ENCODE measurements at places on chromosomes 5 and 9.

GRCh38 chr5:81177061-81177460 lies 56.1 kb upstream of the CKMT2 start:
- DNase-seq: no peak

DNA sequence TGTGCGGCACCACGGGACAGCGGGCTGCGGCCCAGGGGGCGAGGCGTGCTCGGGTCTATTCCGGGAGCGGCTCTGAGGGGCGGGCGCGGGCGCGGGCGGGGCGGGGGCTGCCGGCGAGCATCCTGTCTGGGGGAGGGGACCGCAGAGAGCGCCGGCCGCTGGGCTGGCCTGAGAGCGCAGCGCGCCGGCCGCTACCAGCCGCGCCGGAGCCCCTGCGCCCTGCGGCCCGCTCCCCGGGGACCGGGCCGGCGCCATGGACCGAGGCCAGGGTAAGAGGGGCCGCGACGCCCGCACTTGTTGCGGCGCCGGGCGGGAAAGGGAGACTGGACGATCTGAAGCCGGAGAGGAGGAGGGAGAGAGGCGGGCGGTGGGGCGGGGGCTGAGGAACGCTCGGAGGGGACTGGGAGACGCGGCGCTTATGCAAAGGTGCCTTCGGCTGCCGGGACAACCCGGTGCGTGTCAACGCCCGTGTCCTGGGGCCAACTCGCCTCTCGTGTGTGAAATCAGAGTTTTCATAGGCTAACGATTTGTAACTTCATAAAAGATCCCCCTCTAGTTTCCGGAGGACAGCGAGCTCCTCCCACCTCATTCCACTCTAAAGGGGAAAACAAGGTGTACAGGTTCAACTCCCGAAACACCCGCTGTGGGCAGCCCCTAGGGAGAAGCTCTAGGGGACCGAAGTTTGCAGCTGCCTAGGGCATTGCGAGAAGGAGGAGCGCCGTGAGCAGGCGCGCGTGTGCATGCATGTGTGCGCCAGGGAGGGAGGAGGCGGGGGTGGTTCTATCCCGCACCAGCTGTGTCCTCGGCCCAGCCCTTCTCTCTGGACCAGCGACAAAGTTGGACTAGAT lies at the start of gene AFAP1L1:
AFAP1L1 (plus strand) TSS at position 144 of the 848 bp plus-strand sequence; CDS start at position 254, 110 bp downstream.
- peak; percentile 26 for DNase-seq

DNA sequence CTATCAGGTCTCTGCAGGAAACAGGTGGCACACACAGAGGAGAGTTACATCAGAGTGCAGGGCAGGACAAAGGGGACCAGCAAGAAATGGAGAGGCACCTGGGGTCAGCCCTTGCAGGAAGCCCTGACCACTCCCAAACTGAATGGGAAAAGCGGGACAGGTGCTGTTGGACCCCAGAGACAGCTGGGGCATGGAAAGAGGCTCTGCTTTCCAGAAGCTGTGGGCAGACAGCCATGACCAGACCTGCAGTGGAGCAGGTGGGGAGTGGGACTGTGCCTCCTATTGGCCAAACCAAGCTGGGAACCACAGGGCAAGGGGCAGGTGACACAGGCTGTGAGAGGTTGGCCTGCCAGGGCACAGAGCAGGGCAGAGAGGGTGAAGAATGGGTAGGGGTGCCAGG lies 125.8 kb downstream of the BOD1 start:
- DNase-seq: no peak

- no peak for DNase-seq
Measured at GRCh38 chr9:113741886-113742854, 133.9 kb upstream of the ZNF618 start.

- no peak for DNase-seq
Measured at GRCh38 chr9:69184266-69184665, 10.2 kb downstream of the TJP2 start.

GRCh38 chr5:124902097-124902821 lies 155.8 kb upstream of the ZNF608 start:
- DNase-seq: no peak

- no peak for DNase-seq
Measured at GRCh38 chr5:81925981-81926380, 45.8 kb upstream of the ATG10 start.

GRCh38 chr9:129968690-129969485 lies 74.1 kb downstream of the FNBP1 start:
- DNase-seq: no peak

DNA sequence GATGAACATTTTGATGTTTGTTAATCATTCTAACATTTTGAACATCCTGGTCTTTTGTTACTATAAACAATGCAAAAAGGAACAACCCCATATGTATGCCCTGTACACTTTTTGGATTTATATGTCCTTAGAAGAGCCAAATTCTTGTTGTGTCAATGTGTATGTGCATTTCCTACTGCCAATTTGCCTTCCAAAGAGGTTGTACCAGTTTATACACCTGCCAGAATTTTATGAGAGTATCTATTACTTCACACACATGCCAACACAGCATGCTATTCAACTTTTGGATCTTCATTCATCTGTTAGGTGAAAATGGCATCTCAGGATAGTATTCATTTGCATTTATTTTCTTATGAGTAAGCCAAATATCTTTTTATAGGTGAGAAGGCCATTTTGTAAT lies 162.0 kb upstream of the SEMA6A start:
- no peak for DNase-seq

Data from activated naive CD4-positive, alpha-beta T cell (primary cell).